ENCODE measurements at places on chromosomes 16 and 17.

- DNase-seq, result no peak
Observed at GRCh38 chr16:78133919-78134318, 34.5 kb downstream of the WWOX start.

DNA sequence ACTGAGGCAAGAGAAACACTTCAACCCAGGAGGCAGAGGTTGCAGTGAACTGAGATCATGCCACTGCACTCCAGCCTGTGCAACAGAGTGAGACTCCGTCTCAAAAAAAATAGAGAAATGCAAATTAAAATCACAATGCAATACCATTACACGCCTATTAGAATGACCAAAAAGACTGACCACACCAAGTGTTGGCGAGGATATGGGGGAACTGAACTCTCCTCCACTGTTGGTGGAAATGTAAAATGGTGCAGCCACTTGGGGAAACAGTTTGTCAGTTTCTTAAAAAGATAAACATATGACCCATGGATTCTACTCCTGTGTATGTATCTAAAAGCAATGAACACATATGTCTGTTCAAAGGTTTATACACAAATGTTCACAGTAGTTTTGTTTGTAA, 204.8 kb downstream of the MRTFB start:
- DNase-seq, result no peak

DNA sequence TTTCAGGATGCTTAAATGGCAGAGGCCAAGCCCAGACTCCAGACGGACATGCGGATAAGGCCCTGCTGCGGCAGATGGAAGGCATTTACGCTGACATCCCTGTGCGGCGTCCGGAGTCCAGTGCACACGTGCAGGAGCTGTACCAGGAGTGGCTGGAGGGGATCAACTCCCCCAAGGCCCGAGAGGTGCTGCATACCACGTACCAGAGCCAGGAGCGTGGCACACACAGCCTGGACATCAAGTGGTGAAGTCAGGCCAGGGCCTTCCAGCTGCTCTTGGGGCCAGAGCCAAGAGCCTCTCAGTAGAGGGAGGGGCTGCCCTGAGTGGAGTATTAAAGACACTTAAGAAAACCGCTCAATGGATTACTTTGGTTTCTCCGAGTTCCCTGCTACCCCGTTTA, 29.4 kb downstream of the NARF start:
- no peak for DNase-seq

- no peak for DNase-seq
Observed at GRCh38 chr17:74267987-74268499, 6.0 kb upstream of the DNAI2 start.

DNA sequence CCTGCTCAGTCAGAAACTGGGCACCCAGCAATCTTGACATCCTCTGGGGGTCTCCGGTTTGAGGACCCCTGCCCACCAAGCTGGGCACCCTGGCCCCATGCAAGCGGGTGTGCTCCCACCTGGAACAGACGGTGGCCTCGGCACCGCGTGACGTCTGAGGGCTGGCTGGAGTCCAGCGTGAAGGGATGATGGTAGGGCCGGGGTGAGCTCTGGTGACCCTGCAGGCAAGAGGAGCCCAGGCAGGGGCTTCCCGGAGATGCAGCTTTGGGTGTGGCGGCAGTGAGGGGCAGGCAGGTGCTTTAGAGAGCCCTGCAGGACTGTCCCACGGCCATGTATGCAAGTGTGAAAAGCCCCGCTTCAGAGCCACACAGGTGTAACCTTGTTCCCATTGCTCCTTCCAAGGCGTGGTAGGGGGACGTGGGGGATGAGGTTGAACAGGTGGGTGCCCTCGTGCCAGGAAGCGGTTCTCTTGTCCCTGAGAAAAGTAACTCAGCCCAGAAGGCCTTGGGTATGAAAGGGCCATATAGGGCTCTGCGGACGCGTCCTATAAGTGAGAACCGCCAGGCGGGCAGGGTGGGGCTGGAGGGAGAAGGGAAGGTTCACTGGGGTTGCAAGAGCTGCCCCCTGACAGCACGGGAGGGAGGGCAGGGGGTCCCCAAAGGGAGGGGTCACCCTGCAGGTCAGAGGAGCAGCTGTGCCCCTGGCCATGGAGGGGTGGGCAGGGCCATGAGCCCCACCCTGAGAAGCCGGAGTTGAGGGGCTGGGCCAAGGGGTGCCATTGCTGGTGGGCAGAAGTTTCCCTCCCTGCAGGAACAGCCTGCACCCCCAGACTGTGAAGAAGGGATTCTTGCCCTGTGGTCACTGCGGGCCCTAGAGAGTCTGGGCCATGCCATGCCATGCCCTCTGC, 9.2 kb downstream of the RGS11 start:
- no peak for DNase-seq

- DNase-seq, result no peak
Observed at GRCh38 chr17:7850701-7851437, 4.0 kb upstream of the TMEM88 start.

GRCh38 chr17:51428668-51429495, 168.5 kb downstream of the UTP18 start:
- no peak for DNase-seq

DNA sequence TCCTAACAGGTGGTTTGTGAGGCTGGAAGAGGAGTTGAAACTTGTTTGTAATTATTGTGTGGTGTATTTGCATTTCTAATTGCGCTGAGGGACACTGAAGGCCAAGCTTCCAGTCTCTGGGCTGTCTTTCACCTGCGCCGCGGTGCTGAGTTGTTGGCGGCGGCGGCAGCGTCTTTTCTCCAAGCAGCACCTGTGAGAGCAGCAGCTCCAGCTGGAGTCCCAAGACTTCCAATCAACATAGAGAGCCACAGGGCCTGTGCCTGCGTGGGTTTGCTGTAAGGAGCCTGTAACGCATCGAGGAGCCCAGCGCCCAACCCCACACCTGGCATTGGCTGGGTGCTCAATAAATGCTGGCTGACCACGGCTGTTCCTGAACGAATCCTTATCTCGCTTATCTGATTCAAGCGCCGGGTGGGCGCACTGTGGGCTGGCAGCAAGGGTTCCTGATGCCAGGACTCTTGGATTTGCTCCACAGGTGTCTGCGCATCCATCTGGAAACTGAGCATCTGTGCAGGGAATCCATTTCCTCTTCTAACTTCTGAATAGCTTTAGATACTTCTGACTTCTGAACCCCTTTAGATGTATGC, 138.1 kb downstream of the ASIC2 start:
- DNase-seq, result no peak

GRCh38 chr16:56267888-56268287, 76.6 kb downstream of the GNAO1 start:
- DNase-seq, result no peak

DNA sequence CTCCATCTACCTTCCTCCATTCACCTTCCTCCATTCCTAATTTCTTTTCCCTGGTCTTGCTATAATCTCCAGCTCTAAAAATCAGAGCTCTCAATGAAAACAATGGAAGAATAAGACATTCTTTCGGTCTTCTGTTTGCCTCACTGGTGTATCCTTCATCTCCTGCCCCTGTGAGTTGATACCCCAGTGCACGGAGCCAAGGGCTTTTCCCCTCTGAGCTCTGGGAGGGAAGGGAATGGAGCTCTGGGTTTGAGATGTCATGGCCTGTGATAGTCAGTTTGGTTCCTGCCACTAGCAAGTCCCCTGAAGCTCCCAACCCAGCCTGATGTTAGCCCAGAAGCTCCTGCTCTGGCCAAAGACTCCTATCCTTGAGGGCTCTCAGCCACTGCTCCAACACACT, 36.6 kb upstream of the DNAH9 start:
- DNase-seq, result no peak

DNA sequence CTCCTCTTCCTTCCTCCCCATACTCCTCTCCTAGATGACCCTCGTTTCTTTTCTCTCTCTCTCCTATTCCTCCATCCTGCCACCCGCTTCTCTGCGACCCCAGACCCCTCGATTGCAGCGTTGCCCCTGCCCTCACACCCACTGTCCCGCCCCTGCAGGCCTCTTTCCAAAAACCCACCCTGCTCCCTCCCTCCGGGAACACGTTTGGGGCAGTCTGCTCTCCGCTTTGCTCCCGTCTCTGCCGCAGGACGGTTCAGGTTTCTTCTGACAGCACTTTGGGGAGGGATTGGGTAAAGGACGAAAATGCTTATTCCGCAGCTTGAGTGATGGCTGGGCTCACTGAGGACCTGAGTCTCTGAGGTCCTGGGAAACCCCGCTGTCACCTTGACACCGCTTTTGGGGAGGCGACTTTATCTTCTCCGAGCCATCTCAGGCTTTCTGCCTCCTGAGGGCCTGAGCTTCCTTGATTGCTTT, 690 bp downstream of the NDE1 start:
- DNase-seq, result peak; percentile 35

DNA sequence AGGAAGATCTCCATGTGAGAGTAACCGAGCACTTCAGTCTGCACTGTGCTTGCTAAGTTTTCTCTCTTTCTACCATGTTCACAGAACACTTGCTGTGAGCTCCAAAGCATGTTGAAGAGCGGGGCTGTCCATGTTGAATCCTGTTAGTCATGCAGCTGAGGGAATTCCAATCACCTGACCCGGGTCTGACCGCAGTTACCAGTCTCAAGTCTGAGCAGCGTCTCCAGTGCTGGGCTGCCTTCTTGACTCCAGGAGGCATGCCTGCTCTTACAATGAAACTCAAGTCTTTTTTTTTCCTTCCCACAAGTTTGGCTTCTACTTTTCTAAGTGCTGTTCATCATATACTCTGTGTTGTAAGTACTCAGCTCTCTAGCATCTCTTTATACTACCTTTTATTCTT, 44.3 kb downstream of the HOXB1 start:
- no peak for DNase-seq

GRCh38 chr16:49600536-49600935, 226.9 kb downstream of the C16orf78 start:
- peak; percentile 78 for DNase-seq

DNA sequence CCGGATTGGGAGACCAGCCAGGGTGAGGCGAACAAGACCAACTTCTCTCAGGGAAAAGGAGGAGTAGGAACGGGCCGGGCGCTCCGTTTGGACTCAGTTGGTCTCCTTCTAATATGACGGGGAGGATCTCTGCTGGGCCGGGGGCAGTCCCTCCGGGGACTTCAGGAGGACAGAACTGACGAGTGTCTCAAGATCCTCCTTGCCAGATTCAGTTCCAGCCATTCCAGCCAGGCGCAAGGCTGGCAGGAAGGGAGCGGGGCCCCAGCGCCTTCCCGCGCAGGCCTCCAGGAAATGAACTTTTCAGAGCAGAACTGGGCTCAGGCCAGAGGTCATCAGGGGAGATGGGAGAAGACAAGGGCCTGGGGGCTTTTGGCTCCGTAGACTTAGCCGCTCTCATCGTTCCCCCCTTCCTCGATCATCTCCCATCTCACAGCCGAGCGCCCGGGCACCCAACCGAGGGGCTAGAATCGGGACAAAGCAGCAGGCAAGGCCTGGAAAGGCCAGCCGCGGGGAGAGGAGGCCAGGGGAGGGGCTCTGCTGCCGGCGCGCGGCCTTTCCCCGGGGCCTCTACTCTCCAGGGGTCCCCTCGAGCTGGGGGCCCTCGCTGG, 1.6 kb downstream of the ZNF423 start:
- DNase-seq, result peak; percentile 51

GRCh38 chr17:39611401-39612112, 3.8 kb upstream of the NEUROD2 start:
- DNase-seq, result no peak

- peak; percentile 78 for DNase-seq
Observed at GRCh38 chr16:78235168-78235800, 135.8 kb downstream of the WWOX start.

DNA sequence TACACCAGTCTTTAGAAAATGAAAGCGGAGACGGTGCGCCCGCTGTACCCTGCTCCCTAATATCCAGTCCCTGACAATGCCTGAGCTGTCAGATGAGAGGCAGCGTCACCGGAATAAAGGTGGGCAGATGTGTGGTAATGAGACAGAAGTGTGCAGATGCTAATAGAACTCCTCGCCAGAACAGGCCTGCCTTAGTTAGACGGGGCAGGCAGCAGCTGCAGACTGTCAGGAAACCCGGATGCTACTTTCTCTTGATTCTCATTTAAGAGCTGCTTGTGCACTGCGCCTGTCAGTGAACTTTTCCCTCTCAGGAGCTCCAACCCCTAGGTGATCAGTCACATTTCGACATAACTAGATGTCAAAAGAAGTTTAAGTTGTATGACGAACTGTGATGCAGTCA, 221.8 kb upstream of the IRX3 start:
- no peak for DNase-seq

- no peak for DNase-seq
Observed at GRCh38 chr16:30523768-30524574, 2.4 kb downstream of the ZNF768 start.

- no peak for DNase-seq
Observed at GRCh38 chr16:19288872-19289799, 3.6 kb downstream of the CLEC19A start.

DNA sequence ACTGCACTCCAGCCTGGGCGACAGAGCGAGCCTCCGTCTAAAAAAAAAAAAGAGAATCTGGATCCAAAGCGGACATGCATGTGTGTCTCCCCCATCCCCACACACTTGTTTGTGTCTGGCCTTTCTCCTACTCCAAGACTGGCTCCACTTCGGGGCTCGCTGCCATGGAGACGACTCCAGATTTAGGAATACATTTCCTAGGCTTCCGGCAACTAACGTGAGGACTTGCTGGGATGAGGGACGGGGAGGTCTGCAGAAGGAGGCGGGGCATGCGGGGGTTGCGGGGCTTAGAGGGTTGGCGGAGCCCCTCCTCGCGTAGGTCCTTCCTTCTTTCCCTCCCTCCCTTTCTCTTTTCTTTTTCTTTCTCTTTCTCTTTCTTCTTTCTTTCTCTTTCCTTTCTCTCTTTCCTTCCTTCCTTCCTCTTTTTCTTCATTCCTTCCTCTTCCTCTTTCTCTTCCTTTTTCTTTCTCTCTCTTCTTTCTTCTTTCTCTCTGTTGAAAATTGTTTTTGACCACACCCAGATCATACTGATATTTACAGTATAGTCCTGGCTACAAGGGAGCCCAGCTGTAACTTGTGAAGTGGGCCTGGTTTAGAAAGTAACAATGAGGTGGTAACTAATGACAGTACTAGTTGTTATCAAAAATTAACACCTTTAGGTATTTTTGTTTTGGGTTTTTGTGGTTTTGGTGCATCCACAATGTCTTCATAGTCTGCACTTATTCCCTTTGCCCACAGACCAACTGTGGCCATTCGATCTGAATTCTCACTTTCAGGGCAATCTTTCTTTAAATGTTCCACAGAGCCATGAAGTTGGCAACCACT, 25.2 kb downstream of the MIS12 start:
- no peak for DNase-seq

GRCh38 chr16:76984196-76984595, 206.8 kb upstream of the MON1B start:
- DNase-seq, result no peak

DNA sequence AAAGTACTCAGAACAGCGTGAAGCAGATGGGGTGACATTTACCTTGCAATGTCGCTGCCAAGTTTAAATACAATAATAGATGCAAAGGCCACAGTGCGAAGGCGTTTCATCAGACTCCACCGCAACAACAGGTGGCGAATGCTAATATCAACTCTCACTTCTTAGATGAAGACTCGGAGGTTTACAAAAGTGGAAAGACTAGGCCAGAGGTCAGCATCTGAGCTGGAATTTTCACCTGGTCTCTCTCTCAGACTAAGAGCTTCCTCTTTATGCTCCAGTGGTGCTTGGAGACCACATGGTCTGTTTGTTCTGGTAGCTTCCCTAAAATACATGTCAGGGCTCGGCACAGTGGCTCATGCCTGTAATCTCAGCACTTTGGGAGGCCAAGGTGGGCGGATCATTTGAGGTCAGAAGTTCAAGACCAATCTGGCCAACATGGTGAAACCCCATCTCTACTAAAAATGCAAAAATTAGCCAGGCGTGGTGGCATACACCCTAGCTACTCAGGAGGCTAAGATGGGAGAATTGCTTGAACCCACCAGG, 169.1 kb downstream of the XYLT1 start:
- no peak for DNase-seq

GRCh38 chr16:50160495-50161164, 7.5 kb downstream of the TENT4B start:
- no peak for DNase-seq
